ENCODE measurements at places on chromosomes 5 and 9.
A peak's percentile ranks its signal among the peaks of the same experiment; 100 is the strongest.

- peak; percentile 95 for ATAC-seq
These were observed 28.9 kb downstream of the FAM151B start for GRCh38 chr5:80516826-80517225.

DNA sequence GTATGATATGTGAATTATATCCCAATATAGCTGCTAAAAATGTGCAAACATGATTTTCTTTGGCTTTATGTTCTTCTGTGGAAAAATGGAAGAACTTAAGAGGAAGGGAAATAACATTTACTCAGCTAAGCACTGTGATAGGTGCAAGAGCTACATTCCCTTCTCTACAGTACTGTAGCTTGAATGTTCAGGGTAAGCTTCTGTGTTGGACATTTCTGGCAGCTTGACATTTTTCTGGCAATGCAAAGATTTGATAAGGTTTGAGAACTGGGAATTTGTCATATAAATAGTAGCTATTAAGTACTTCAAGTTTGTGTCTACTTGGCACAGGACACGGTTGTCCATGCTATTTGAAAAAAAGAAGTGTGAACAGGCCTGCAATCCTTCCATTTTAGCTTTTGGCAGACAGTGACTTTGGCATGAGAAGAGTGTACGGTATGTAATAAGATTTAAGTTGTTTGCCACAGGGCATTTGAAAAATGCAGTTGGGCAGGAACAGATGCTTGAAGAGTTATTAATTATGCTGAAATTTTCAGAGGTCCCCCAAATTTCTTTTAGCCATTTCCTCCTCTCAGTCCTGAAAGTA lies 77.6 kb downstream of the KIF4B start:
- ATAC-seq: no peak

- ATAC-seq: no peak
These were observed 66.9 kb downstream of the DCP2 start for GRCh38 chr5:113043491-113043931.

DNA sequence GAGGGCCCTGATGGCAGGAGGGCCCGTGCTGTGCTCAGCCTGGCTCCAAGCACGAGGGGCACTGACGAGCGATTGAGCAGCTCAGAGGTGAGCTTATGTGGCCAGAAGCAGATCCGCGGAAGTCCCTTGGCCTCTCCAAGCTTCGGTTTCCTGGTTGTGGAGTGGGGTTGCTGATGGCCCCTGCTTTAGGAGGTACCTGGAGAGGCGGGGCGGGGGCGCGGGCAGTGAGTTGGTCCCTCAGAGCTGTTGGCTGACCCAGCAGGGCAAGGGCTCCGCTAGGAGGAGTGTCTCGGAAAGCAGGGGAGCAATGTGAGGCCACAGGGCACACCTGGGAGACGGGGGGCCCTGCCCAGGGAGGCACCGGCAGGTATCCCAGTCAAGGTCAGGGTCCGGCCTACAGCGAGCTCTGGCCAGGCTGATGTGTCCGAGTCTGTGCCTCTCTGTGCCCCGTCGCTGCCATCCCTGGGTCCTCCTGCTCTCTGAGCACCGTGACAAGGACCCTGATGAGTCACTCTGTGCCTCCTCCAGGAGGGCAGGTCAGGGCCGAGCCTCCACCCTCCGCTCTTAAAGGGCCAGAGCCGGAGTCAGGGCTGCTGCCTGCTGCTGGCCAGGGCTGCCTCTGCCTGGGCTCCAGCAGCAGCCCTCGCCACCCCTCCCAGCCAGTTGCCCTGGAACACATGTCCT lies 14.8 kb downstream of the NCS1 start:
- ATAC-seq: peak; percentile 53

DNA sequence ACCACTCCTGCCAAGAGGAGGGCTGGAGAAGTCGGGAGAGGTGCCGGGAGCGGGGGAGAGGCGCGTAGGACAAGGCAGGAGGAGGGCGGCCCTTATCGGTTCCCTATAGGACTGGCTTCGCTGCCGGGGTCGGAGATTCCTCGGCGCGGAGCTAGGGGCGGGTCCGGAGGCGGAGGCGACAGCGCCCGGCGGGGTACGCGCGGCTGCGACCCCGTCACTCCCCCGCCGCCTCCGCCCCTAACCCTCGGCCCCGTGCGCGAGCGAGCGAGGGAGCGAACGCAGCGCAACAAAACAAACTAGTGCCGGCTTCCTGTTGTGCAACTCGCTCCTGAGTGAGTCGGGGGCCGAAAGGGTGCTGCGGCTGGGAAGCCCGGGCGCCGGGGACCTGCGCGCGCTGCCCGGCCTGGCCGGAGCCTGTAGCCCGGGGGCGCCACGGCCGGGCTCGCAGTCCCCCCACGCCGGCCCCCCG lies 2.0 kb downstream of the GLIS3 start:
- peak; percentile 41 for ATAC-seq

GRCh38 chr9:118652912-118653311 lies 716.3 kb downstream of the BRINP1 start:
- ATAC-seq: no peak

Measured in activated T-helper 17 cell treated with anti-CD3 and anti-CD28 coated beads, Interleukin-2, amount 50 U/mL, for 72 hours (primary cell).